HCT116 (cell line): ENCODE measurements at places on chromosomes 5 and 9. TPM values are rescaled to one million over a fixed set of nuclear protein-coding genes. Genes with fewer than 3 reads are reported as not detected.

DNA sequence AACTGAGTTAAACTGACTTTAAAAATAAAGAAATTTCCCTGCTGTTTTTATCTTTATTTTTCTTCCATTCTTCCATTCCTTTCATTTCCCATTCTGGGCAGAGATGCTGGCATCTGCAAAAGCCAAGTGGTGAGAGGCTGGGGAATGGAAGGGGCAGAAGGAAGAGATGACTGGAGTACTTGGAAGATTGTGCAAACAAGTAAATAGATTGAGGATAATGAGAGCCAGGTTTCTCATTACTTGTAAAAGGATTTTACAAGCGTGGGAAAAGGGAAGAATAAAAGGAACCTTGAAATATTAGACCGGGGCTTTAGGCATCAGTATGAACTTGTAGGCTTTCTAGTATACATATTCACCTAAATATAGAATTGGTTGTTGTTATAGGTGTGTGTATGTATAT lies 341.2 kb downstream of the CAAP1 start:
- no peak for DNase-seq

DNA sequence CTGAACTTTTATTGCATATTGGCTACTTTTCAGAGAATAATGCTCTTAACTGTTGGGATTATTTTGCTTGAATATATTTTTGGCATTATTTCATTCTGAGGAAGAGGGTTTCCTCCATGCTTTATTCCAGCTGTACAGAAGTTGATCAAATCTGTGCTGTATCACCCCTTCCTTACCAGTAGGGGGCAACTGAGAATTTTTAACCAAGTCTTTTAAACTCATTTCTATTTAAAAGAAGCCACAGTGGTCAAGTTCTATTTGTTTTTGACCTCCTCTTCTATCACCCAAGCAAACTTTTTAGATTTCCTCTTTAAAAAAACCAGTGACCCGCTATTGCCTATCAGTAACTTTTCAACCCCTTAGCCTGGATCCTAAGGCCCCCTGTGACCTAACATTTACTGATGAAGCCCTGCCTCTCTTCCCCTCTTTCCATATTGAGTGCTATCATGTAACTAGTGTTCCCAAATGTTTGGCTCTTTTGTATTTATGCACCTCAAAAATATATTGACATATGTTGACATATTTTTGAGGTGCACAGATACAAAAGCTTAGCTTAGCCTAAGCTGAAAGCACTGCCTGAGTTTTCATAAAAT lies 80.6 kb downstream of the FBXO4 start:
- DNase-seq: peak; percentile 13

- DNase-seq: no peak
Measured at GRCh38 chr9:126605792-126606482, 7.8 kb upstream of the LMX1B start.

GRCh38 chr9:70964861-70965260 lies 156.6 kb downstream of the TRPM3 start:
- no peak for DNase-seq

Gene PCDHGC4
- total RNA-seq: 0.05 TPM

Gene ORM2
- total RNA-seq: 0.59 TPM

DNA sequence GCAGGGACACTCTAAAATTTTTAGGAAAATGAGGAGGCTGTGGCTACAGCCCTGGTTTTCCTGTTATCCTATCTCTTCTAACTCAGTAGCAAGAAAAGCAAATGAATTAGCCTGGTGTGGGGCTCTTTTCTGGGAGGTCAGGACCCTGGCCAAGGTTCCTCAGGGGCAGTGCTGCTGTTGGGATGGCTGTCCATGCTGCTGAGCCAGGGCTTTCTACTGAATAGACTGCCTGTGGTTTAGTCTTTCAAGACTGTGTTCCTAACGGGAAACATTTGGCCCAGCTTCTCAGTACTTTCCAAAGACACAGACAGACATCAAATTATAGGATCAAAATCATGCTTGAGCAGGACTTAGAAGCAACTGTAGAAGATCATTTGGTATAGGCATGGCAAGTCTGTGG lies 18.1 kb downstream of the TNC start:
- no peak for DNase-seq

Gene NCS1
- total RNA-seq: 68.7 TPM

- no peak for DNase-seq
Measured at GRCh38 chr9:81634915-81635516, 54.3 kb downstream of the TLE1 start.

GRCh38 chr9:120212153-120212852 lies 367.7 kb downstream of the CDK5RAP2 start:
- DNase-seq: no peak

DNA sequence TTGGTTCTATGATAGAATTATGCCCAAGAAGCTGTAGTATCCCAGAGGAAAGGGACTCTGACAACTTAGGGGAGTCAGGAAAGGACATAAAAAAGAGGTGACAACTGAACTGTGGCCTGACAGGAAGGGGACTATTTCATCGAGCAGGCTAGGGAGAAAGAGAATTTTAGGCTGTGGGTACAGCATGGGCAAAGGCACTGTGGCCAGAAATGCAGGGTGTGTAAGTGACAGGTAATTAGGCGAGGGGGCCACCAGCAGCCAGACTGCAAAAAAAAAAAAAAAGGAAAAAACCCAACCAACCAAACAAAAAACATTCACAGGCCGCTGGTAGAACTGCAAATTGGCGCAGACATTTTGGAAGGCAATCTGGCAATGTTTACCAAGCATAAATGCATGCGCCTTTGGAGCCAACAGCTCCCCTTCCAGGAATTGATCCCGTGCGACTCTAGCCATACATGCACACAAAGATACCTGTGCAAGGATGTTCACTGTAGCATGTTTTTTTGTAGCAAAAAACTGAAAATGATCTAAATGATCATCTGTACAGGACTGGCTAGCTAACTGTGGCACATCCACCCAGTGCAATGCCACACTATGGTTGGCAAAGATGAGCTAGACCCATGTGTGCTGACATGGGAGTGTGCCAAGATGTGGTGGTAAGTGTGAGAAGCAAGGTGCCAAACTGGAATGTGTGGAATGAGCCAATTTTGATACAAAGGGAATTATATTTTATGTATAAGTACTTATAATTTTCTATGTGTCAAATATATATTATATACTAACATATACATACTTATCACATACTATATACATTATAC lies 1.1 kb downstream of the EIF4E1B start:
- DNase-seq: no peak

- no peak for DNase-seq
Measured at GRCh38 chr5:14732991-14733390, 68.5 kb downstream of the OTULIN start.

- DNase-seq: no peak
Measured at GRCh38 chr9:110837401-110838005, 168.9 kb downstream of the MUSK start.

- no peak for DNase-seq
Measured at GRCh38 chr5:88696466-88696865, 186.5 kb downstream of the MEF2C start.

- no peak for DNase-seq
Measured at GRCh38 chr9:113176803-113177202, 26.0 kb downstream of the SLC31A2 start.

Gene KIF12
- 6.4 TPM for total RNA-seq

Gene TAF11L8
- total RNA-seq: not detected

- no peak for DNase-seq
Measured at GRCh38 chr9:11159318-11159862, 546.6 kb upstream of the PTPRD start.

Gene SEC24A
- 16.8 TPM for total RNA-seq

- no peak for DNase-seq
Measured at GRCh38 chr5:81846301-81846700, 95.4 kb upstream of the SSBP2 start.

Gene MAT2B
- 45.9 TPM for total RNA-seq

DNA sequence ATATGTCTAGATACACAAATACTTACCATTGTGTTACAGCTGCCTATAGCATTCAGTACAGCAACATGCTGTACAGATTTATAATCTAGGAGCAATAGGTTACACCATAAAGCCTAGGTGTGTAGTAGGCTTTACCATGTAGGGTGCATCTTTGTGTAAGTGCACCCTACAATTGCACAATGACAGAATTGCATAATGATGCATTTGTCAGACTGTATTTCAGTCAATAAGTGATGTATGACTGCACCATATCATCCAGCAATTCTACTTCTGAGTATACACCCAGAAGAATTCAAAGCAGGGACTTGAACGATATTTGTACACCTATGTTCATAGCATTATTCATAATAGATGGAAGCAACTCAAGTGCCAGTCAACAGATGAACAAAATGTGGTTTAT lies 100.4 kb upstream of the SLC44A1 start:
- no peak for DNase-seq

GRCh38 chr5:169934990-169935389 lies 45.3 kb downstream of the INSYN2B start:
- DNase-seq: no peak

GRCh38 chr9:83475741-83476140 lies 62.5 kb downstream of the FRMD3 start:
- no peak for DNase-seq

DNA sequence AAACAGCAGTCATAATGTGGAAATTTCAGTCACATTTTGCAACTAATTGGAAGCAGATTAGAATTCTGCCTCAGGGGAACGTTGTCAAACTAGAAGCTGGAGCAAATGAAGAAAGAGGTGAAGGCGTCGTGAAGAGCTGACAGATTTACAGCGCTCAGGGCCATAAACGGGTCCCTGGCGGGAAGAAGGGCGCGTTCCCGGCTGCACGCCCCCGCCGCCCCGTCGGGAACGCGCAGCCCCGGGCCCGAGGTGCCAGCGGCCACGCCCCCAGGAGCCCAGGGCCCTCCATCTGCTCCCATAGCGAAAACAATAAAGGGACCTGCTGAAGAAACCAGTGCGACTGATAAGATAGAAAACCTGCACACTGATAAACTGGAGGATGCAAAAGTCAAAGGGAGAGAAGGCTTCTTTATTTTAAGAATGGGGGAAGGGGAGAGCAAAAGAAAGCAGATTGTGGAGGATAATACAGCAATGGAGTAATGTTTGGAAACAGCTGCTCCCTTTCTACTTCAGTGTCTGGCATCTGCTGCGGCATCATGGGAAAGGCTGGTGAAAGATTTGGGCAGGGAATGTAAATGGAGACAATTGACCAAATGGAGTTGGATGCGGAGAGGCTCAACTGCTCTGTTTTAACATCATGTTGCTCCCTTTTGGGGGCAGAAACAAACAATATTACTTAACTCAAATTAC lies 11.1 kb downstream of the ZNF608 start:
- no peak for DNase-seq

Gene PBX3
- total RNA-seq: 13.5 TPM

Gene UGT3A1
- not detected for total RNA-seq

DNA sequence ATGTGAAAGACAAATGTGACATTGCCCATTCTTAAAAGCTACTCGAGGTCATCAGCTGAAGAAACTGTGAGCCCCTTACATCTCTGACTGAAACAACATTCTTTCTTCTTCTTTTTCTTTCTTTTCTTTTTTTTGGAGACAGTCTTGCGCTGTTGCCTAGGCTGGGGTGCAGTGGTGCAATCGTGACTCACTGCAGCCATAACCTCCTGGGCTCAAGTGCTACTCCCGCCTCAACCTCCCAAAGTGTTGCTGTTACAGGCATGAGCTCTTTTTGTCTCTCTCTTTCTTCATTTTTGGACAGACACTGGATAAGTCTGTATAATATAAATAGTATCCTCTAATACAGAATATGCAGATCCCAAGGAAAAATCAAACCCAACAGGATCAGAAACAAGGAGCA lies 263.7 kb upstream of the KLF9 start:
- no peak for DNase-seq

DNA sequence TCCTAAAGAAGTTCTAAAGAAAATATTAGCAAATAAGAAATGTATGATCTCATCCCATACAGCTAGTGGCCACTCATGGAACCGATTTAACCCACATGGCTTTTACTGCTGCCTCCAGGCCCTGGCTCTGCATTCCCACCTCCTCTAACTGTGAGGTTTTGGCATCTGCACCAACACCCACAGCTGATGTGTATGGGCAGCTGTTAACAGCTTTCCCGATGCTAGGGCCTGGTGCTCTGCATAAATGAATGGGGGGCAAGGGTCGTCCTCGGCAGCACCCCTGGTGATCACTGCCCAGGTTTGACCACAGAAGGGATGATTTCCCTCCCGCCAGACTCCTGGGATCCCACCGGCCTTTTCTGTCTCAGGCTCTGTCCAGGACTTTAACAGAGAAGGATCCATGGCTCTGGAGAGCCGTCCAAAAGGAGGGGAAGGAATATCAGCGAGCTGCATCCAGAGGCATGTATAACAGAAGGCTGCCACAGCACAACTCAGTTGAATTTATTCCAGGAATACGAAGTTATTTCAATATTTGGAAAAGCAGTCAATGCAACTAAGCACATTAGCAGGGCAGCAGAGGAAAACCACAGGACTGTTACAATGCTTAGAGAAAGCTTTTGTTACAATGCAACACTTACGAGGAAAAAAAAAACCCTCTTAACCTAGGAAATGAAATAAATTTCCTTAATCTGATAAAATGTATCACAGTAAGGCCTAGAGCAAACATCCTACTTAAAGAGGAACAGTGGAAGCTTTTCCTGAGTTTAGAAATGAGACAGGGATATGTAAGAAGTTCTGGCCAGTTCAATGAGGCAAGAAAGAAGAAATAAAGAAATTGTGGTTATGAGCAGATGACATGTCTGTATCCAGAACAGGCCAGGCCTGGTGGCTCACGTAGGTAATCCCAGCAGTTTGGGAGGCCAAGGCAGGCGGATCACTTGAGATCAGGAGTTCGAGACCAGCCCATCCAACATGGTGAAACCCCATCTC lies 63.1 kb downstream of the NACC2 start:
- DNase-seq: no peak

Gene TOMM5
- 161 TPM for total RNA-seq

Gene SIT1
- total RNA-seq: not detected

GRCh38 chr9:98673681-98674080 lies 35.1 kb downstream of the GABBR2 start:
- no peak for DNase-seq

DNA sequence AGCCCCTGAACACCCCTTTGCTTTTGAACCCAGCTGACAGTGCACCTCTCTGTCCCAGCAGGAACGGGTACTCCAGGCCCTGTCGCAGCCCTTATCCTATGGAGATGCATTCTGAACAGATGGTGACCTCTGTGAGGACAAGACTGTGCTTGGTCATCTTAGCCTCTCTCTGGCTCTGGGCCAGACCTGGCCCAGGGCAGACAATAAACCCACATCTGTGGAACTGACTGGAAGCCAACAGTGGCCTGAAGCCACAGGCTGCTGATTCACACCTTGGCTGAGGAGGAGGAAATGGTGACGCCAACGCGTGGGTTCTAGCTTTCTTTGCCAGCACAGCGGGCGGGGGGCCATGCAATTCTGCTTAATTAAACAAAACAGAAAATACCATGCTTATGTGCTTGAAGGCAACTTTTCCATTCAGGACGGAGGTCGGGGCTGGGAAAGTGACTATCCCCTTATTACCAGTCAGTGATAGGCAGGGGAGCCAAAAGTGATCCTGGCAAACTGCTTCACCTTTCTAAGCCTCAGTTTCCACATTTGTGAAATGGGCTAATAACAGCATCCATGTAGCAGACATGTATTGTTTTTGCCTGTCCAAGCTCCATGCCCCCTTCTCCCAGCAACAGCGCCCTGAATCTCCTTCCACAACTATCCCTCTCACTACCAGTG lies 10.8 kb downstream of the SH3PXD2B start:
- DNase-seq: peak; percentile 65
